Suprapubic skin (tissue), 4 donors: ENCODE measurements at places on chromosomes 2 and 18. TPM values are rescaled to one million over a fixed set of nuclear protein-coding genes. Genes with fewer than 3 reads are reported as not detected.

- no peak for DNase-seq
Measured at GRCh38 chr18:33875029-33875565, 297.1 kb downstream of the ASXL3 start.

DNA sequence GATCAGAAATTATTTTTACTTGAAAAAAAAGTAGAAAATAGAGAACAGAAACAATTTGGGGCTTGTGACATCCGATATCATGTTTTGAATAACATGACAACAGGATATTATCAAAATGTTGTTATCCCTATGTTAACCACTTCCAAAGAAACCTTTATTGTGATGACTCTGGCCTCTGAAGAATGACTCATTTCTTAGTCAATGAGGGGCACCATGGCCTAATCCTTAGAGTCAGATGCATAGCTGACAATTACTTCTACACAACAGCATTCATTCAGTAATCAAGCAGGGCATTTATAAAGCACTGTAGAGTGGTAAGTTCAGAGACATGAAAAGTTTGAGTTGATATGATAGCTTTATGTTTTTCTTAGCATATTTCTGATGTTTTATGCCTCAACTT is 703.0 kb downstream of the RNF144A start:
- DNase-seq = no peak

DNA sequence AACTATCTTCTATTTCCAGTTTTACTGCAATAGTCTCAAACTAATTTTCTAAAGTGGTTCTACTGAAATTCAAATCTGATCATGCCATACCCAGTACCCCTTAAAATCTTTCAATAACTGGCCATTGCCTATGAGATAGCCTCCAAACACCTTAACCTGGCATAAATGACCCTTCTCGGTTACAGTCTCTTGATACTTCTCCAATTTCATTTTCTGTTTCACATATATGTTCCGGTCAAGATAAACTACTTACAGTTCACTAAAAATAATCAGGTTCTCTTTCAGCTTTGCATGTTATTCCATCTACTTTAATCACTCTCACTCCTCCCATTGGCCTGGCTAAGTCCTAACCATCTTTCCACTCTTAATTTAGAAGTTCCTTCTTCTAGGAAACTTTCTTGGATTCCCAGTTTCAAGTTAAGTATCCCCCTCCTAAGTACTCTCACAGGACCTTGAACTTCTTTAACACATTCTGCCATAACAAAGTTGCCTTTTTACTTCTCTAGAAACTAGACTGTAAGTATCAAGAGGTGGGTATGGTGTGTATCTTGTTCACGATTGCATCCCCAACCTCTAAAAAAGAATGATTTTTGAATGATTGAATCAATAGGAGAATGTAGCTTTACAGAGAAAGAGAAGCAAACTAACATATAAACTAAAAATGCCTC is 110.2 kb upstream of the RBBP8 start:
- no peak for DNase-seq

- DNase-seq = no peak
Measured at GRCh38 chr2:45675263-45675812, 23.9 kb downstream of the PRKCE start.

- no peak for DNase-seq
Measured at GRCh38 chr2:132607426-132608090, 62.4 kb downstream of the LYPD1 start.

The RAB6C gene
- total RNA-seq = not detected

- DNase-seq = no peak
Measured at GRCh38 chr2:108583903-108584520, 49.7 kb downstream of the LIMS1 start.

The NYAP2 gene
- not detected for total RNA-seq

The SMYD5 gene
- total RNA-seq = 19.1 TPM

The CRYGC gene
- not detected for total RNA-seq

DNA sequence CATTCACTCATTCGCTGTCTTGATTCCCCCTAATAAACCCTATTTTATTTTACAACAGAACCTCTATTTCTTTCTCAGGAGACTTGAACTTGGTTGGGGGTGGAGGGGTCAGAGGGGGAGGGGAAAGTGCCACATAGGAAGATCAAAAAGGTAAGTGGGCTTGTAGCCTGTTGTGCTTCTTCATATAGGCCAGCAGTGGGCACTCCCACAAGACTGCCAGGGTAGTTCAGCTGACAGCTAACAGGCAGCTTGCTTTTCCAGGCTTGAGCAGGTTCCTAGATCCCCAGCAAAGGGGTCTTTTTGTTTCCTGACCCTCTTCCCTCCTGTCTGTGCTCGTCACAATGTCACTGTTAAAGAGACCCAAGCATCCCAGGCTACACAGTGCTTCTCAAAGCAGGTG is 829 bp upstream of the KIAA2012 start:
- DNase-seq = no peak

DNA sequence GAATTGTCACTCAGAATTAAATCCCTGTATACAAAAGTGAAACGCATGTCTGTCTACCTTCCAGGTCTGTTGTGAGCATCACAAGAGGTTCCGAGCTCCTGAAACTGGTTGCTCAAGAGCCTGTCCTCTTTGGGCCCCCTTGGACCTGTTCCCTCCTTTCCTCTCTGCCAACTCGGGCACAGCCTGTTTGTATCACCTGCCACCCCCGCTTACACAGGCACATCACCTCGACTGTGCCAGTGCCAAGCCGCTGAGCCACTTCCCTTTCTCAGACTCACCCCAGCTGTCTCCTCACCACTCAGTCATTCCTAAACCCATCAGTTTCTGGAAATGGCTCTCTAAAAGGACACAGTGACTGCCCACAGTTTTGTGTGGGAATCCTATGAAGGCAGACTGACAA is 3.1 kb downstream of the EFR3B start:
- DNase-seq = no peak

The LRRC30 gene
- not detected for total RNA-seq

The FBXO15 gene
- 0.80 TPM for total RNA-seq

DNA sequence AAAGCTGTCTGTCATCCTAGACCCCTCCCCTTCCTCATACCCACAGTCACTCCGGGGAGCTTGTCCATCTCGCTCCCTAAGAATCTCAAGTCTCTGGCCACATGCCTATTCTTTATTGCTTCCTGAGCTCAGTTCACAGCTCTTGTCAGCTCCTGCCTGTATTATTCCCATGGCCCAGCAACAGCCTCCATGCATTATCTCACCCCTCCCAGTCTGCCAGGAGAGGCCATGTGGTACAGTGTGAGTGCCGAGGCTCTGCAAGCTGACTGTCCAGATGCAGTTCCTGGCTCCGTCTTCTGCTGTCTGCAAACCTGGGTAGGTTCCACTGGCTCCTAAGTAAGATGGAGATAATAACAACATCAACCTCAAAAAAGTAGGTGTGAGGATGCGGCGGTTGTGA is 79.7 kb downstream of the MRPS9 start:
- DNase-seq = no peak

DNA sequence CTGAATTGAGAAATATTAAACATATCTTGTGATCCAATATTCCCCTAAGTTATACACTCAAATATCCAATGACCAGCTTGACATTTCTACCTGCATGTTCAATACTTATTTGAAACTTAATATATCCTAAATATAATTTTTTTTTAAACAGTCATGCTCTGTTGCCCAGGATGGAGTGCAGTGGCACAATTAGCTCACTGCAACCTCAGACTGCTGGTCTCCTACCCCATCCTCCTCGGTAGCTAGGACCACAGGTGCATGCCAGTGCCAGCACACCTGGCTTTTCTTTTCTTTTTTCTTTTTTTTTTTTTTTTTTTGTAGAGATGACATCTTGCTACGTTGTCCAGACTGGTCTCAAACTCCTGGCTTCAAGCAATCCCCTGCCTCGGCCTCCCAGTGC is 4.2 kb downstream of the KYNU start:
- no peak for DNase-seq

DNA sequence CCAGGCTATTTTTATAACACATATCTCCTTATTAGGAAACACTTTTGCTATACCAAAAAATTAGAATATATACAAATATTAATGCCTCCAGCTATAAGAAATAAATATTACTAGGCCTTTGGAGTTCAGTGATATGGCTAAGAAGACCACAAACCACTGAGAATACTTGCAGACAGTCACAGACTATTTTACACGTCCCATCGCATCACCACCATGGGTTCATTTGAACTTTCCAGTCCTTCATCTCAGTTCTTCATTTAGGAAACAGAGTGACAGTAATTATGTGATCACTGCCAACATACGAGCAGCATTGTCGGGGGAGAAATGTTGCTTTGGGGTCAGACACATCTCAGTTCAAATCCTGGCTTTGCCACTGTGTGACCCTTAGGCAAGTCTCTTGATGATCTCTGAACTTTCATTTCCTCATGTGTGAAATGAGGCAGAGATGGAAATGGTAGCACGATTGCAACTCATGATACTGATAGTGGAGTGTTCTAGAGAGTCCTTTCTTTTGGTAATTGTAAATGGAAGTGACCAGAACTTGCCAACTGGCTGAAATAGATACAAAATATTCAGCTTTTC is 138.9 kb upstream of the NRP2 start:
- DNase-seq = no peak

DNA sequence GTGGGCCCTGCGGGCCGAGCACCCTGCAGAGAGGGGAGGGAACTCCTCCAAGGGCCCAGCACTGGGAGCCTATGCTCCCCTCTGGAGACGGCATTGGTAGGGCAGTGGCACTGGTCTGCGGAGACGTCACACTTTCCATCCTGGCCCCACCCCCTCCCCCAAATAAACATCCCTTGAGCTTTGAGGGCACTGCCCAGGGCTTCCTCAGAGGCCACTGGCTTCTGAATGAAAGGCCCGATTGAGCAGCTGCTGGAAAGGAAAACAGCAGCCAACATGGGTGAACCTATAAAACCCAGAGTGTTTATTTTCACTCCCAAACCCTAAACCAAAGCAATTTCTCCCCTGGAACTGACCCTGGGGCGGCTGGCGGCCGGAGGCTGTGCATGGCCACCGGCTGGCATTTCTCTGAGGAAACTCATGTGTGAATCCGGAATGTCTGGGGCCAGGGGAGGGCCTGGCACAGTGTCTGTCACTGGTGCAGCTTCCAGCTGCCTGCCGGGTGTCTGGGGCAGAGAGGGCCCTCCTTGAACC is 138.9 kb downstream of the DYSF start:
- DNase-seq = no peak

The HSPE1 gene
- 84.5 TPM for total RNA-seq

The PCARE gene
- 0.08 TPM for total RNA-seq

DNA sequence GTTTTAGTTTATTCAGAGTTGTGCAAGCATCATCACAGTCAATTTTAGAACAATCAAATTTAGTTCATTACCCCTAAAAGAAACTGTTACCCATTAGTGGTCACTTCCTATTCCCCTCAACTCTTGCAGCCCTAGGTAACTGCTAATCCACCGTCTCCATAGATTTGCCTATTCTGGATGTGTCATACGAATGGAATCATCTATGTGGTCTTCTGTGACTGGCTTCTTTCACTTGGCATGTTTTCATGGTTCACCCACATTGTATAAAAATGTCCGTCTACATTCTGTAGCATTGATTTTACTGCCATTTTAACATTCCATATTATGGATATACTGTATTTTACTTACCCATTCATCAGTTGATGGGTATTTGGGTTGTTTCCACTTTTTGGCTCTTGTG is 5.3 kb upstream of the CEP68 start:
- DNase-seq = no peak

DNA sequence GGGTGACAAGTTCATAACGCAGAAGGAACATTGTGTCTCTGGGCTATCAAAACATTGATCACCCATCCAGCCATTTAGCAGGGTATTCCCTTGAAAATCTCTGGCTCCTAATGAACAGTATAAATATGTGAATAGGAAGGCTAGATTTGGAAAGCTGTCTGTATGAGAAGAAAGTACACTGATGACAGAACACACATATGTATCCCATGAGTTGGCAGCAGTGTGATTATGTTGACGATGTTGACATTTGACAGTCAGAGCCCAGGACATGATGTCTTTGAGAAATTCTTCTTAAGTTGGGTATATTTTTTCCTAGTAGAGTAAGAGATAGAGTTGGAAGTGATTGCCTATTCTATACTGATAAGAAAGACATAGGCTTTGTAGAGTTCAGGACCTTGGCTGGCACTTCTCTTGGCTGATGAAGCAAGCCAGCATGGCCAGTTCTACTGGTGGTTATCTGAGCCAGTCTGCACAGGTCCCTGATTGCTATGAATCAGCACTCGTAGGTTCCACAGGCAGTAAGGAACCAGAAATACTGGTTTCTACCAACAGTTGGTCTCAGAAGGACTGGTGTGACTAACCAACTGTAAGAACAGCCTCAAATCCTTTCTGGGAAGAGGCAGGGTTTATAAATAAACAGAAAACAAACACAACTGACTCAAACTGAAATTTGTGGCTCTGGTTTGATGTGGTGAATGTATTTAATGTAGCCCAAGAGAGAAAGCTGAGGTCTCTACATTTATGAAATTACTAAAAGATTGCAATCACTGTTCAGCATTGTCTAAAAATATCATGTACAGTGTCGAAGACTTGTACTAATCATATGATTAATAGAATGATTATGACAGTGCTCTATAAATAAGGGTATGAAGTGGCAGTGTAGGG is 43.9 kb upstream of the RAPH1 start:
- DNase-seq = no peak

The NEU2 gene
- 1.7 TPM for total RNA-seq

The SOCS6 gene
- 19.4 TPM for total RNA-seq

DNA sequence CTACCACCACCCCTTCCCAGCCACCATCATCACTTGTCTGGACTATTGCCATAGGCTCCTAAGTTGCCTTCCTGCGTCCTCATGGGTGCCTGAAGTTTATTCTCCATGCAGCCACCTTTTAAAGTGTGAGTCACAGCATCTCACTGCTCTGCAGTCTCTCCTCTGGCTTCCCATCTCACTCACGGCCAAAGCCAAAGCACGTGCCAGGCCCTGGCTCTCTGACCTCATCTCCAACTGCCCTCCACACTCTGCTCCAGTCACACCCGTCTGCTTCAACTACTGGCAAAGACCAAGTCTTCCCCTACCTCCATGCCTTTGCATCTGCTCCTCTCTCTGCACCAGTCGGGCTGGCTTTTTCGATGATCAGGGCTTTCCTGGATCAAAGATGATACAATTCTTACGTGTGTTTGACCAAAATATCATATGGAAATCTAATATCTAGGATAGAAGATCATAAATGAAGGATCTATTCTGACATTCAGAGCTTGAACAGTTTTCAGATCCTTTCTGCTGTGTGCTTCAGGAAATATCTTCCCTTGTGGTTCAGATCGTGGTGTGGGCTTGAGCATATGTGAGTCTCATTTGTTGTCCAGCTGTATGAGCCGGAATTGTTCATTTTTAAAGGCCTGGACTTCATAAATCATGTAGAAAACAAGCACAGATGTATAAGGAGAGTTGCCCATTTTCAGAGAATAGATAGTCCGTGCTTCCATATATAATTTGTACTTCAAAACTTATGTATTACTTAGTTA is 175.6 kb downstream of the PRKCE start:
- no peak for DNase-seq

- no peak for DNase-seq
Measured at GRCh38 chr2:120261387-120262006, 8.8 kb downstream of the RALB start.
